ENCODE measurements at places on chromosomes 12 and 14. TPM values are rescaled to one million over a fixed set of nuclear protein-coding genes. Genes with fewer than 3 reads are reported as not detected.
A peak's percentile ranks its signal among the peaks of the same experiment; 100 is the strongest.

DNA sequence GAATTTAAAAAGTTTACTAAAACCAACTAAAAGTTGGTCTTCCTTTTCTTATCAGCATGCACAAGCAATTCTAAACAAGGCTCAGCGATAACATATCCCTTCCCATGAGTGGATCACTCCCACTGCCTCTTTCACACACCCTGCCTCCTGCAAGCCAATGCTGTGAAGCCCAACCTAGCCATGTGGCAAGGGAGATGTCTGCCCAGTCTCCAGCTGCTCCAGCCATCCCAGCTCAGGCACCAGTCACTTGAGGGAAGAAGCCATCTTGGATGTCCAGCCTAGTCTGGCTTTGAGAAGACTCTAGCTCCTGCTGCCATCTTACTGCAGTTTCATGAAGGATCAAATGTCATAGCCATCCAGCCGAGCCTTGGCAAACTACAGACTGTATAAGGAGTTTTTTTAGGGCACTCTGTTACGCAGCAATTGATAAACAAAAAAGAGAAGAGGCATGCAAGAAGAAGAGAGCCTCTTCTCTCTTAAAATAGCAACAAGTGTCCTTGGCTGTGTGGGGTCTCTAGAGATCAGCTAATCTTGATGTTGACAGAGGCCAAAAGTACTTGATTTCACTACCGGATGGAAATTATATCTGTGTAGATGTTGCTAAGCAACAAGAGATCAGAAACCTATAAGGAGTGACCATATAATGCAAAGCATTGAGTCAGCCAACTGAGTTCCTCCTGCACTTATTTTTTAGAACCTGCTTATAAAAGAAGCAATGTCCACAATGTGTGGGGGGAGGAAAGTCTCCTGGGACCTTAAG, 108.9 kb downstream of the PTCSC3 start:
- ATAC-seq: no peak

DNA sequence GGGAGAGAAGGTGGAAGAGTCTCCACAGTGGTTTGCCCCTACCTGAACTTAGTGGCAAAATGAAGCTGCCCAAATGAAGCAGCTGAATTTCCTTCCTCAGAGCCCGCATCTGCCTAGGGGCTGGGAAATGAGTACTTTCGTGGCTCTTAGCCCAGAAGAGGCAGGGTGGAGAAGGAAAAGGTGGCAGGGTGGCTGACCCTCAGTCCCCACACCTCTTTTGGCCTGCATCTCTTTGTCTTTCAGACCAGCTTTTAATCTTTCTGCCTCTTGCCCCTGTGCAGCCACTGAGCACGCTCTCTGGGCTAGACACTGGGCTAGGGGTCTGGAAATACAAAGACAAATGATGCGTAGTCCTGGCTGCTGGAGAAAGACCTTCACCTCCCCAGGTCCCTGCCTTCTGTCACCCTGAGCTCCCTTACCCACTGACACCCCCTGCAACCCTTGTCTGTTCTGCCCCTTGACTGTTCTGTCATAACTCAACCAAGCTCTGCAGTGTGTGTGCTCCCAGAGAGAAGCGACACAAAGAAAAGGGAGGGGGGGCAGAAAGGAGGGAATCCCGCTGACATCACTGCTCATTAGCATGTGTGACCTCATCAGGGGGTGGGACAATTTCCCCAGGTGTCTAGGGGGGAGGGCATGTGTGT, 371 bp upstream of the REM2 start:
- ATAC-seq: peak; percentile 72

- ATAC-seq: peak; percentile 36
These were observed 76.3 kb downstream of the CCDC88C start for GRCh38 chr14:91341334-91341733.

GRCh38 chr14:99229654-99230207, 42.3 kb downstream of the BCL11B start:
- ATAC-seq: no peak

- no peak for ATAC-seq
These were observed 347.4 kb downstream of the DPF3 start for GRCh38 chr14:72546344-72547016.

GRCh38 chr14:101624536-101624935, 63.2 kb downstream of the DIO3 start:
- ATAC-seq: peak; percentile 63

GRCh38 chr12:94732367-94732990, 82.1 kb upstream of the TMCC3 start:
- no peak for ATAC-seq

DNA sequence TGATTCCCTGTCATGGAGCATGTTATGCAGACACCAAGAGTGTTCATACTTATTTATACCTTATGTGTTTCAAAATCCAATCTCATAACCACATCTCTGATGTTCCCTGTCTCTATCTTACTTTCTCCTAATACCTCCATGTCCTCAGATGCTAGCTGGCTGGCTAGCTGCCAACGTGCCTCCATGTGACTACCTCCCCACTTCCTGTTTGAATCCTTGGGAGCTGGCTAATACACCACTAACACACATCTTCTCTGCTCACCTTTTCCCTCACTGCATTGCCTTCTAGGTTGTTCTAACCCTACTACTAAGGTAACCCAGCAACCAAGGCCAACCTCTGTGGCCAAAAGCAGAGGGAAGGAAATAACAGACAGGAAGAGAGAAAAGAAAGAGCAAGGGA, 27.3 kb downstream of the TTC5 start:
- no peak for ATAC-seq

DNA sequence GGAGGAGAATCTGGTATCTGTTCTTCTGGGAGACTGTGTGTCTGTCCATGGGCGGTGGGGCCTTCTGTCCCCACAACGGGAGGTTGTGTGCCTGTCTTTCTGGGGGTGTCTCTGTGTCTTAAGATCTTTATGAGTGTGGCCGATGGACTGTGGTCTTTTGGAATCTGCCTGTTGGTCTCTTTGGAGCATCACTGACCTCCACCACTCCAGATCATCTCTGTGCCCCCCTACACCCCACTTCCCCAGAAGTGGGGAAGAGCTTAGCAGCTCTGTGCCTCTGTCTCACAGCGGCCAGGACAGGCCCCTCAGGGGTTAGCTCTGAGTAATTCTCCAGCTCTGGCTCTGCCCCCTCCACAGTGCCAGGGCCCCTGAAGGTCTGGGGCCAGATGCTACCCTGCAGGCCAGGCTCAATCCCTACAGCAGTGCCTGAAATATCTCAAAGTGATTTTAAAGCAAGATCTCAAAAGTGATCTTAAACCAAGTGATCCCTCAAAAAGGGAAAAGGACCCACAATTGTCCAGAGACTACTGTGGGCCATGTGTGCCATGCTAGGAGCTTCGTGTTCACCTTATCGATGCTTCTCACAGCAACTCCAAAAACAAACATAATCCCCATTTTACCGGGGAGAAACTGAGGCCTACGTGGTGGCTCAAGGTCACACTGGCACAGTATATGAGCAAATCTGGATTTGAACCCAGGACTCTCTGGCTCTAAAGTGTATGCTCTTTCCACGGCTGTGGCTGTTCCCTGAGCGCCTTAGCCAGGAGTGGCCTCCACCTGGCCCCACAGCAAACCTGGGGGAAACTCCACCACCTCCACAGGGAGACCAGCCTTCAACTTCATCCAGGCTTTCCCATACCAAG, 26.0 kb upstream of the KRT78 start:
- ATAC-seq: peak; percentile 2

- peak; percentile 18 for ATAC-seq
These were observed 216.7 kb downstream of the MED13L start for GRCh38 chr12:116060764-116061163.

- ATAC-seq: no peak
These were observed 77.1 kb upstream of the DICER1 start for GRCh38 chr14:95234426-95234825.

DNA sequence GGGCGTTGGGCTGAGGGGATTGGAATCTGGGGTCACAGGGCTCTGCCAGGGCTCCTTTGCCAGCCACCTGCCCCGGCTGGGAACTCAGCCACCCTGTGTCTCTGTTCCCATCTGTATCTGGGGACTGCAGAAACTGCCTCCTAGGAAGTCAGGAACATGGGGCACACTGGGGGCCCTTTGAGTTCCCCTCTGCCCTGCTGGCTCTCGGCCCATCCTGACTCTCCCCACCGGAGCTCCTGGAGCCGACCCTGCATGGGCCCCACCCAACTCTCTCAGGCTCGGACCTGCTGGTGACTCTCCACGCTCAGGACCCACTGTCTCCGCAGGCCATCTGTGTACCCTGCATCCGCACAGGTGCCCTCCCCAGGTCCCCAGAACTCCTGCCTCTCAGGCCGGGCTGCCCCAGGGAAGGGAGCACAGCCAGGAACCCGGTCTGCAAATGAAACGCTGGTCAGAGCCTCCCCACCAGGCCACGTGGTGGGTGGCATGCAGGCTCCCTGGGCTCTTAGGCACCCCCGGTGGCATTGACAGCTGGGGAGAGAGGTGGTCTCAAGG, 82.8 kb downstream of the KIF26A start:
- ATAC-seq: no peak

DNA sequence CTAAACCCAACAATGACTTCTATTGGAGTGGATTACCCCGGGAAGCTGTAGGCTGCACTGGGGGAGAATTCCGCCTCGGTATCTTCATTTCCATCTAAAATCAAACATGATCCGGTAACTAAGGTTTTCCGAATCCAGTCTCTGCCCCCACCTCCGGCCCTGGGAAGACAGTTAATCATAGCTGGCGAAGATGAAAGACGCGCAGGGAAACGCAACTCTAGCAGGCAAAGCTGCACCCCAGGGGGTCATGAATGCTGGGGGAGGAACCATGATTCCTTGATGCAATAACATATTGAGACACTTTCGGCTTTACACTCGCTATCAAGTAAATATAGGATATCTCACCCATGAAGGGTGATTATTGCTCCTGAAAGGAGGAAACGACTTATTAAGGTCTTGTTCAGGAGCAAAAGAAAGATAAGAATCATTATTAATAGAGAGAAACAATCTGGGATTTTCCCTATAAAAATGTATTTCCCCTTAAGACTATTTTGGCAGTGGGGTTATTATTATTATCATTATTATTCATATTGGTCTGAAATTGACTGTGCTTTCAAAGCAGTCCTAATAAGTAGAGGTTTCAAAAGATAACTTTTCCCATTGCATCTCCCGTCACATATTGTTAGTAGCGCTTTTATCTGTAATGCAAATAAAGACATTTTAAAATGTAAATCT, 614.9 kb downstream of the VRK1 start:
- no peak for ATAC-seq

DNA sequence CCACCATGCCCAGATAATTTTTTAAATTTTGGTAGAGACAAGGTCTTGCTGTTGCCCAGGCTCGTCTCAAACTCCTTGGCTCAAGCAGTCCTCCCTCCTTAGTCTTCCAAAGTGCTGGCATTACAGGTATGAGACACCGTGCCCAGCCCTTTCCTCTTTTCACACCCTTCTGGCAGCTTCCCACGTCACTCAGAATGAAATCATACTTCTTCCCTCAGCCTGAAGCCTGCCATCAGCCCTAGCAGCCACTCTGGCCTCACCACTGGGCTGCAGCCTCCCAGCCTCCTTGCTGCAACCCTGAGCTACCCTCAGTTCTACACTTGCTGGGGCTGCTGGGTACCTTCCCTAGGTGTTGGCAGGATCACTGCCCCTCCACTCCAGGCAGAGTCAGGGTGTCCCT, 18.2 kb downstream of the ANKRD9 start:
- no peak for ATAC-seq

DNA sequence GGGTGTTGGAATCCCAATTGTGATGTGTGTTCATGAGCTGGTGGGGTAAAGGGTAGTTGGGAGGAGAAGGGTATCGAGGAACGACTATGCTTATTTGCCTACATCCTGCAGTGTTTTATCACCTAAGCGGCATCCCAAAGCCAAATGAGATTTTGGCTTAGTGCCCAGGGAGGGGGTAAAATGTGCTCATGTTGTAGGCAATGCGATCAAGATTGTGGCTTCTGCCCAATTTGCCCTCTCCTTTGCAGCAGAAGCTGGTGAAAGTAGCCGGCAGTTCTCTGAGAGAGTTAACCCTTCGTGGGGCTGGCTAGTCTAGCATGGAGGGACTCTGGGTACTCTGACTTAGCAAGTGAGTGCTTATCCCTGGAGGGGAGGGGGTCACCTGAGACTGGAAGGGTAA, 753 bp downstream of the RPH3A start:
- no peak for ATAC-seq

GRCh38 chr12:13552830-13553229, 356.3 kb downstream of the EMP1 start:
- peak; percentile 84 for ATAC-seq

DNA sequence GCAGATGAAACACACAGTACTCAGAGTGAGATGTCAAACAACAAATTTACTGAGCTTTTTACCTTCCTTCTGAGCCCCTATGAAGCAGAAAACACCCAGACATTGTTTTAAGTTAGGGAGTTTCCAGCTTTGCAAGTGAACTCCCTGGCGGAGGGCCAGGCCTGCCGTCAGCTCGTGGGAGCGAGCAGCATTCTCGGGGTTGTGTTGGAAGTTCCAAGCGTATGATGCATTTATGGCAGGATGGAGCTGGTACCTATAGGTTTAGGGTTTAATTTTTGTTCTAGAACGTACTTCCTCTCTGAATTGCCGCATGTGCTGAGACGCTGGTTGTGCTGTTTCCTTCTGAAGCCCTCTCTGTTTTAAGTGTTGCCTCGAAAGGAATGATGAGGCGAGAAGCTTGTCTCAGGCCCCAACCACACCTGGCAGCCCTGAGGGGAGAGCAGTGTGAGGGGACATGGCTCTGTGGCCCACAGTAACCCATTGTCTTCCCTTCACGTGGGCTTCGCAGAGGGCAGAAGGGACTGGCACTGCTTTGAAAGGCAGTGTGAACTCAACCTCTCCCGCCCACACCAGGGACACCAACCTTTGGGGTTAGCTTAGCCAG, 76.6 kb downstream of the SSPN start:
- ATAC-seq: no peak

DNA sequence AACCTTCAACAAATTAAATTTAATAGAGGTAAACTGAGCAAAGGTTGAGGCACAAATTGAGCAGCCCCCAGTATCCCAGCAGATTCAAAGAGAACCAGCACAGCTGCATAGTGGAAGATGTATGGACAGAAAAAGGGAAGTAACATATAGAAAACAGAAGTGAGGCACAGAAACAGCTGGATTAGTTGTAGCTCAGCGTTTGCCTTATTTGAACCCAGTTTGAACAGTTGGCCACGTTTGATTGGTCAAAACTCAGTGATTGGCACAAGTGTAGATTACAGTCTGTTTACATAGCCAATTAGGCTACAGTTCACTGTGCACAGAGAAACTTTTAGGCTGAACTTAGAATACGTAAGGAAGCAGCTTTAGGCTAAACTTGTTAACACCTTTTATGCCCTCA, 315.5 kb downstream of the RMST start:
- no peak for ATAC-seq

GRCh38 chr12:24560192-24560775, 388.6 kb downstream of the BCAT1 start:
- ATAC-seq: no peak

GRCh38 chr12:118827606-118828005, 153.7 kb upstream of the SRRM4 start:
- no peak for ATAC-seq

GRCh38 chr14:66078006-66078405, 408.2 kb upstream of the CCDC196 start:
- no peak for ATAC-seq

- ATAC-seq: no peak
These were observed 185.2 kb downstream of the ACSS3 start for GRCh38 chr12:81263072-81263471.

The SRSF9 gene
- 197 TPM for total RNA-seq

The FBRSL1 gene
- 11.0 TPM for total RNA-seq

The MGP gene
- total RNA-seq: 26.8 TPM

The CTDSP2 gene
- total RNA-seq: 30.4 TPM

The PPM1H gene
- total RNA-seq: 0.87 TPM

The XPOT gene
- 74.4 TPM for total RNA-seq
